Stomach (tissue), 19 donors: ENCODE measurements at places on chromosomes 16 and 17. TPM values are rescaled to one million over a fixed set of nuclear protein-coding genes. Genes with fewer than 3 reads are reported as not detected.

- no peak for DNase-seq
Measured at GRCh38 chr16:7691533-7691932, 358.9 kb downstream of the RBFOX1 start.

- no peak for DNase-seq
Measured at GRCh38 chr17:31609996-31610910, 218.8 kb downstream of the RAB11FIP4 start.

- no peak for DNase-seq
Measured at GRCh38 chr17:38552343-38552742, 53.4 kb downstream of the SRCIN1 start.

DNA sequence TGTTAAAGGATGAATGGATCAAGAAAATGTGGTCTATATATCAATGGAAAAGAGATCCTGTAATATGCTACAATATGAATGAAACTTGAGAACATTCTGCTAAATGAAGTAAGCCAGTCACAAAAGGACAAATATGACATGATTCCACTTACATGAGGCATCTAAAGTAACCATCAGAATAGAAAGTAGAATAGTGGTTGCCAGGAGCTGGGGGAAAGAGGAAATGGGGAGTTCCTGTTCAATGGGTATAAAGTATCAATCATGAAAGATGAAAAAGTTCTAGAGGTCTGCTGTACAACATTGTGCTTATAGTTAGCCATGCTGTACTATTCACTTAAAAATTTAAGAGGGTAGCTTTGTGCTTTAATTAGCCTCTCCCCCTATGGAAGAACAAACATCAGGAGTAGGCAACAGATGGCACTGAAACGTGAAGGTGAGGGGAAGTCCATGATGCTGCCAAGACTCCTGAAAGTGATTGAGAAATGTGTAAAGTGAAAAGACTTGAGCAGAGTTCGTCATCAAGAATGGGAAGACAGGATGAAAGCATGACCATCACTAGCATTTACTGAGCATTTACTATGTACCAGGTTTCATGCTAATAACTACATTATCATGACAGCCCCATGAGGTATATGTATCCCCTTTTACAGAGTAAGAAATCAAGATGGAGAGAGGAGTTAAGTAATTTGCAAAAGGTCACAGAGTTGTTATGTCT is 167.2 kb downstream of the CYB561 start:
- DNase-seq = no peak

DNA sequence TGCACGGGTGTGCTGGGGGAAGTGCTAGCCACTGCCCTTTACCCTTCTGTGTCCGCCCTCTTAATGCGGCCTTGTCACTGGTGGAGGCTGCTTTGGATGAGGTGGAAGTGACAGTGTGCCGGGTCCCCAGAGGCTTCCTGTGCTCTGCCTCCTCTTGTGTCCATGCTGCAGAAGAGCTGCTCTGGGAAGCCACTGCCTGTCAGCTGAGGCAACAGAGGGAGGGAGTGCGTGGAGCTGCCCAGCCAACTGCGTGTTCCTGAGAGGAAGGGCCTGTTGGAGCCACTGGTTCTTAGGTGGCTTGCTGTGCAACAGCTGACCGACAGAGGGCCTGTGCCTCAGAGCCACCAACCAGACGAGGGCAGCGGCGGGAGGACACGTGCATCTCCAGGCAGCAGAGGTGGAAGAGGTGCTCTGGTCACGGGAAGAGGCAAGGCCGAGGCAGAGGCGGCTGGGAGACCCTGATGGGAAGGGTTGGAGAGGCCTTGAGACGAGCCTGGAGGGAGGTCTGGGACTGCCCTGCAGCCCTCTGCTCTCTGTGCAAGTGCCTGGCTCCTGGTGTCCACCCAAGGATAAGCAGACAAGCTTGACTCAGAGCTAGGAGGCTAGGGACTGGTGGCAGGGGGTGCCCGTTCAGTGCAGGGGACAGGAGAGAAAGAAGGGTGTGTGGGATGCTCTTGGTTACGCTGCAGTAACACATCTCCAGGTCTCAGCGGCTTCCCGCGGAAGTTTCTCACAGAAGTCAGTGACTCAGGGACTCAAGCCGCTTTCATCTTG is 25.4 kb downstream of the B9D1 start:
- peak; percentile 84 for DNase-seq

DNA sequence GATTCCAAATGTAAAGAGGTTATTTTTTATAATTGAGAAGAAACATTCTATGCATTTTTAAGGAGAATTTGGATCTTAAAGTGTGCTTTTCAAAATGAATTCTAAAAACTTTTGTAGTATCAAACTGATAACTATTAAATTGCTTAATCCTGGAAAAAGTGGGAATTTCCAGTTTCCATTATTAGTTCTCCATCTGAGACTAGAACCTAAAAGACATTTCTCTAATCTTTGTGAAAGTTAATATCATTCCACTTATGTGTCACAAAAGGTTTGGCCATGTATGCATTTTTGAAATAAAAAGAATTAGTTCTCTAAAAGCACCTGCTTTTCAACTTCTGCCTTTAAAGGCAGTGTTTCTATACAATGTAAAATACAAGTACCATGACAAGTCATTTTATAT is 155.0 kb downstream of the BCAS3 start:
- DNase-seq = no peak

DNA sequence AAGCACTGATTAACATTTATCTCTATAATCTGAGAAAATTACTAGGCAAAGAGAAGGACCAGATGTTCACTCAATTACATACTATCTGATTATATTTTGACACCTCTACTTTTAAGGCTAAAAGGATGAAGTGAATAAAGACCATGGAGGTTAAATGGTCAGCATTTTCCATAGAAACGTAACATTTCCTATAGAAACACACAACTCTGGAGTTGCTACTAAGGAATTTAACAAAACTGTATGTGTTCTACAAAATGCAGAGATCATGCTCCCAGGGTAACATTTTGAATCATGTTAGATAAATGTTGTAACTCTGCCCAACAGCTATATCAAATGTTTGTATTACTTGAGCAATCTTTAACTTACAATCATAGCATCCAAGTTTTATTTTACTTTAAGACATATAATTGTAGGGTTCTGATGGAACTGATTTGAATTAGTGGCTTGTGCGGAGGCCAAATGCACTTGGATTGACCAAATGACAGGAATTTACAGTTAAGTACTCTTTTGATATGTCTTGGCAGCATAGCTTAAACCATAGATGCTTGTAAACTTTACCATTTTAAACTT is 97.7 kb downstream of the RPGRIP1L start:
- DNase-seq = peak; percentile 32

DNA sequence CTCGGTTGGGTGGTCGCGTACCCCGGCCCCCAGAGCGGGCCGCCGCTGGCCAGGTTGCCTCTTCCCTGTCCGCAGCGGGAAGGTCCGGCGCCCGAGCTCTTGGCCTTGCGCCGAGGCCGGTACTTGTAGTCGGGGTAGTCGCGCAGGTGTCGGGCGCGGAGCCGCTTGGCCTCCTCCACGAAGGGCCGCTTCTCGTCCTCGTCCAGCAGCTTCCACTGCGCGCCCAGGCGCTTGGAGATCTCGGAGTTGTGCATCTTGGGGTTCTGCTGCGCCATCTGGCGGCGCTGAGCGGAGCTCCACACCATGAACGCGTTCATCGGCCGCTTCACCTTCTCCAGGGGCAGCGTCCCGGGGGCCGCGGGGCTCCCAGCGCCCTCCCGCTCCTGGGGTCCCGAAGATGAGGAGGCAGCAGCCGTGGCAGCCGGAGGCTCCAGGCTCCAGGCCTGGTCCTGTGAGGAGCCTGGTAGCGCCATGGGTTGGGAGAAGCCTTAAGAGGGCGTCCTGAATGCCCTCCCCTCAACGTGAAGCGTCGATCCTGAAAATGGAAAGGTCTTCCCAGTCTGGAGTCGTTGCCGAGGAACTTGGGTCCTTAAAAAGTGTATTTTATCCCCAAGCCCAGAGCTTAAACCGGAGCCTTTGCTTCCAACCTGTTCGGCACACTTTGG is 558 bp downstream of the SOX15 start:
- DNase-seq = peak; percentile 95

- DNase-seq = no peak
Measured at GRCh38 chr17:58333736-58334207, 5.2 kb upstream of the TSPOAP1 start.

DNA sequence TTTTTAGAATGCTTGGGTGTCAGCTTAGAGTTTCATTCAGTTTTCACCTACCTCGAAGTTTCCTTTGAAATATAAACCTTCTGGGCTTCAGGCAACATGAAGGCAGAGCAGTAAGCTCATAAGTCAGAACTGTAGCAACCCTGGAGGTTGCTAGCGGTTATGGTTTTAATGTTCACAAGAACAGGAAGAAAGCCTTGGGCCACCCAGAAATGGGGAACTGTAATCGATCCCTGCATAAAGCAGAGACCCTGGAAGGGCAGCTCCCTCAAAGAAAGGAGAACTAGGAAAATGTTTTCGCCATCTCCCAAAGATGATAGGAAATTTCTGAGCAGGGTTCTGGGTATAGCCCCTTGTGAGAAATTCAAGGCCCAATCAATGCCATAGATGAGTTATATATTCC is 47.8 kb upstream of the RASL10B start:
- no peak for DNase-seq

Gene COL1A1
- 732 TPM for total RNA-seq

Gene CORO1A
- 23.5 TPM for total RNA-seq

Gene CYGB
- 35.9 TPM for total RNA-seq
